ENCODE measurements at places on chromosomes 6 and 20.

- no peak for DNase-seq
Measured at GRCh38 chr6:108453601-108454185, 107.0 kb upstream of the FOXO3 start.

GRCh38 chr6:51720327-51720726, 367.1 kb downstream of the PKHD1 start:
- DNase-seq, result no peak

DNA sequence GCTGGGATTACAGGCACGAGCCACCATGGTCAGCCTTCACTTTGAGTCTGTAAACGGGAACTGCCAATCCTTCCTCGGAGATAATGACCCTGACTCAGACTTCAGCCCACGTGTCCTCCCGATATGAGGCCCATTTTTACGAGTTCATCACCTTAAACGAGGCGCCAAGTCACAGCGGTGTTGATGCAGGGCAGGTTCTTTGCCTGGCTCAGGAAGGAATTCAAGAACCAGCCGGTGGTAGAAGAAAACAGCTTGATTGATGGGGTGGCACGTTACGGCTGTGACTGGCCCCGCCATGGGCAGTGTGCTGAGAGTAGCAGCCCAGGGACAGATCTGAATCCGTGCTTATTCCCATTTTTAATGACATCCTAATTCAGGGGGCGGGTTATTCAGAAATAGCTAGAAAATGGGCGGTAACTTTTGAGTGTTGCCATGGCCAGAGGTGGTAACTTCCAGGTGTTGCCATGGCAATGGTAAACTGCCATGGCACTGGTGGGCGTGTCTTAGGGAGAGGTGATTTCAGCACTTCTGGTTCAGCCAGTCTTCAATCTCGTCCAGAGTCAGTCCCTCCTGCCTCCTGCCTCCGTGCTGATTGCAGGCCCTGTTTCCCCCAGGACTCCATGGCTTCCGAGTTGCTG, 9.1 kb upstream of the MAP1LC3A start:
- DNase-seq, result no peak

DNA sequence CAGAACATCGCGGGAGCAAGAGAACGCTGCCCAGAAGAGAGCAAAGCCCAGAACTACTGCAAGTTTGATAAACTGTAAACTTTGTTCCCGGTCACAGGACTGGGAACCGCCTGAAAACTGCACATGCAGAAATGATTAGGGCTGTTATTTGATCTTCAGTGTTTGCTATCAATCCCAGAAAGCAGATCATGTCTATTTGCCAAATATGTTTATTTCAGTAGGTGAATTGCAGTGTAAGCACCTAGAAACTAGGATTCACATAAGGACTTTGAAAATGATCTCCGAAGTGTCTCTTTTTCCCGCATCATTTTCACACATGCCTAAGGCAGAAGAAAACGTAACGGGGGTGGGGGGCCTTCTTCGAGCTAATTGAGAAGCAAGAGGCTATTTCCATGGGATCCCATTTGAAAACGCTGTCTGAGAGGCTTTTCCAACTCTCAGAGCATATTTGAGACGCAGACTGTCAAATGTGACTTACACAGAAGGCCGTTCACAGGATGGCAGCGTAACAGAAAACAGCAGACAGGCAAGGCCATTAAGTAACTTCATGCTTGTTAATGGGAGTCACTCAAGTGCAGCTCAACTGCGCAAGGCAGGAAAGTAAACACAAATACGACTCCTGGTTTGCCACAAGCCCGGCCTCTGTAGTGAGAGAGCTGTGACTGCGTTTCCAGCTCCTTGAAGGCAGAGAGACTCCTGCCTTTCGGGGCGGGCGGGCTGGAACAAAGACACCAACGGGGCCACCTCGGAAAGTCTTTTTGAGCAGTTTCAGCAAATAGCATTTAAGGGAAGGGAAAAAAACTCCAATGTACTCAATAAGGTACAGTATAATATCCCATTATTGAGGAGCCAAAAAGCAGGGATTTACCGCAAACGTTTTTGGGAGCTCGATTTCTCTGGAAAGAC, 144.7 kb upstream of the ZNF217 start:
- DNase-seq, result no peak

GRCh38 chr6:86477500-86478148, 459.7 kb upstream of the HTR1E start:
- DNase-seq, result no peak

DNA sequence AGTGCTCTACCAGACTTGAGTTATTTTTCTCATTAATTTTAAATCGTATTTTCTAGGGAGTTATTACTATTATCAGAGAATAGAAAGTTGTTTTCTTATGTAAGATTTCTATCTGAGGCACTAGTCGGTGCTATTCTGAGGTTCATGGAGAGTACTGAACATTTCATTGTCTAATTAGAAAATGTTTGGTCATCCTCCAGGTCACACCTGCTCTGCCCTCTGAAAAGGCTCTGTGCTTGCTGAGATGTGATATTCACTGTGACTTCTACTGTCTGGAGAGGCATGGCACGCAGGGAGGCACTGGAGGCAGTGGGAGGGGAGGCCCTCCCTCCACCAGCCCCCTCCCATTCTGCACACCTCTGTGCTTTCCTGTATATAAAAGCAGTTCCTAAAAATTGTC, 3.0 kb downstream of the SYNDIG1 start:
- DNase-seq, result no peak

GRCh38 chr6:81126150-81126549, 626.3 kb downstream of the TENT5A start:
- DNase-seq, result no peak

DNA sequence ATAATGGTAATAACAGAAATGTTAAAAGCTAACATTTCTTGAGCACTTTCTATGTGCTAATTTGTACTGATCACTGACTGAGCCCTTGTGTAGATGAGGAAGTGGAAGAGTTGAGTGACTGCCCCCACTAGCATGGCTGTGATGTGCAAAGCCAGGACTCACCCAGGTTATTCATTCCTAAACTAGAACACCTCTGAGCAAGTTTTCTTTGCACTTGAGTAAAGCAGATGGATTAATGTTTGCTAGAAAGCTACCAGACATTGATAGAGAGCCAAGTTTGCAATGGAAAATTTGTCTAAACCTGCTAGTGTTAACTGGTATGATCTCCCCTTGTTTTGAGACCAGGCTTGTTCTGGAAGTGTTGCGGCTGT, 467.4 kb upstream of the PLCB4 start:
- DNase-seq, result no peak

GRCh38 chr6:16224409-16224808, 14.0 kb upstream of the GMPR start:
- no peak for DNase-seq

- no peak for DNase-seq
Measured at GRCh38 chr6:45569210-45569945, 191.6 kb upstream of the SUPT3H start.

DNA sequence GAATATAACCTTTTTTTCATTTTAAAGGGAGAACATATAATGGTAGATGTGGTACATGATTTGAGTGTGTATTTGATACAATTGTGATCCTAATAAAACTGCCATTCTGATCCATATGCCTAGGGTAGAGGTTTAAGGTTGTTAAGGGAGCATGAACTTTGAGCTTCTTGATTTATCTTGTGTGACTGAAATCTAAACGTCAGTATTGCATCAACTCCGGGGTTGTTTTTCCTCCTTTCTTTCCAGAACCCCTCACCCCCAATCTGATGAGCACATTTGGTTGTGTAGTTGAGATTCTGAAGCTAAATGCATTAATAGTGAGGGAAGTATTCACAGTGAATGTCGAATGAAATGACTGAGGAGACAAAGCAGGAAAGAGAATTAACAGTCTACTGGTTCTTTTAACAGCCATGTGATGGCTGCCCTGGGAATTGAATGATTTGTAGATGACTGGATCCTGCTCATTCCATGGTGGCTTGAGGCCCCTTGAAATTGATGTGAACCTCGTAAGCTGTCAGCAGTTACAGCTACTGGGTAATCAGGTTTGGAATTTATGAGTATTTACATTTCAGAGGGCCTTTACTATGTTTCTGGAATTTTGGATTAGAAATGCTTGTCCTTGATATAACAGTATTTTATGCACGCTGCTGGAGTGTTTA, 44.8 kb downstream of the FARS2 start:
- DNase-seq, result no peak

- DNase-seq, result no peak
Measured at GRCh38 chr6:49782725-49783124, 4.4 kb downstream of the PGK2 start.

GRCh38 chr20:23636182-23636907, 1.4 kb downstream of the CST3 start:
- no peak for DNase-seq

- no peak for DNase-seq
Measured at GRCh38 chr6:5050009-5050408, 35.1 kb upstream of the PPP1R3G start.

- no peak for DNase-seq
Measured at GRCh38 chr6:135261872-135262725, 81.0 kb downstream of the MYB start.

DNA sequence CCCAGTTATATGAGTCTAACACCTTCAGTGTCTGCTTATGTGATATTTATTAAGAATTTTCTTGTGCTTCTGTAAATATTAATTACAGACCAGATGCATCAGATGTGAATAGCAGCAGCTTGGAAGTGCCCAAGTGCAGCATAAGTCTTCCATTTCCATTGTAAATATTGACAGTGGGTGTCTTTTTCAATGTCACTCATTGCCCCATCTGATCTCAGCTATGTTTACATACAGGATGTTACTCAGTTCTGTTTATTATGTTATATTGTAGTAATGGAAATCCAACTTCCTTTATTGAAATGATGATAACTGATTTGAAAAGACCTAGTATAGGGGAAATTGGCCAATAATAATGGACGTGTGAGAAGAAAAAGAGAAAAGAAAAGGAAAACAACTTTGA, 296.7 kb downstream of the SAMD5 start:
- DNase-seq, result no peak

DNA sequence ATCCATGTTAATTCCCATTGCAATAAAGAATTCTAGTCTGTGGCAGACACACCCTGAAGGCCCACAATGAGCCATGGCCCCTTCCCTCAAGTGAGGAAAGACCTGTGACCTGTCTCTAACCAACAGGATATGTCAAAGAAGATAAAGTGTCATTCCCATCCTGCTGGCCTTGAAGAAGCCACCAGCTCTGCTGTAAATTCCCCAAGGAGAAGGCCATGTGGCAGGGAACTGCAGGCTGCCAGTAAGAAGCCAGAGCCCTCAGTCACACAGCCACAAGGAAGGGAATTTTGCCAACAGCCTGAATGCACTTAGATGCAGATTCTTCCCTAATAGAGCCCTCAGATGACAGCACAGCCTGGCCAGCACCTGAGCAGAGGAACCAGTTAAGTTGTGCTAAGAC, 24.8 kb downstream of the VIP start:
- DNase-seq, result no peak

DNA sequence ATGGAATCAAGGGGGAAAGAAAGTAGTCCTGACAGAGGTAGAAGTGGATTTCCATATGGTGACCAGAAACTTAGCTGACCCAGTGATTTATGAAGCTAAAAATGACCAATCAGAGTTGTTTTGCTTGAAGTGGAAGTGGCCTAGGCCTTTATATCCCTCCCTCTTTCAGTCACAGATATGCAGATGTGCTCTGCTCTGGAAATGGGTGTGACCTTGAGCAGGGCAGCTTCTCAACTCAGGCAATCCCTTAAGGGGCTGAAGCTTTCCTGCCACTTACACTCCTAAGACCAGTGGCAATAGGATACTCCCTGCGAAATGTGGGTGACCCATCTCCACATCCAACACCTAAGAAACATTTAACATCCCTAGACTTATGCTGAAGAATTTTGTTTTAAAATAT, 256.6 kb downstream of the EYS start:
- DNase-seq, result no peak

GRCh38 chr6:20203561-20204511, 8.4 kb downstream of the MBOAT1 start:
- no peak for DNase-seq

- no peak for DNase-seq
Measured at GRCh38 chr6:138088326-138088762, 18.9 kb downstream of the PERP start.

DNA sequence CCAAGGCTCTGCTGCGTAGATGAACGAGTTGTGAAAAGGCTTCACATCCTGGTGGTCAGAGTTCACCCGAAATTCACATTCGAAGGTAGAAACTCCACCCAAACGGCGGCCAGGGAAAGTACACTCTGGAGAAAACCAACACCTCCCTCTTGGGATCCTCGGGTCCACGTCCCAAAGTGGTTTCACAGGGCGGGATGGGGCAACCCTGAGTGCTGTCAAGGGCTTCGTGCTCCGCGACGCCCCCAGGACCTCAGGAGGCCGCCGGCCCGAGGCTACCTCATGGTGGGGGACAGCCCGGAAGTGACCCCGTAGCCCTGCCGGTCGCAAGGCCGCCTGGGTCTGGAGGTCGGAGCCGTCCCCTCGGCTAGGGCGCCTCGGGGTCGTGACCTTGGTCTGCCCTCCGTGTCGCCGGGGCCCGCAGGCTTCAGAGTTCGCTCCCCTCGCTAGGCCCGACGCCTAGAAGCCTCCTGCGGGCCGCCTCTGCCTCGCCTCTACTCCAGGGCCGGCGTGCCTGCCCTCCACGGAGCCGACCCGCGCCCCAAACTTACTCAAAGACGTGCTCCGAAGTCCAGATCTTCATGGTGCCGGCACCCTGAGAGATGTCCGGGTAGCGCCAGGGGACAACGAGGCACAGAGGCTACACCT, at the start of gene PRELID3B:
TSS of gene PRELID3B (minus strand) at position 636 of the 645 bp plus-strand sequence. CDS start at position 580, 56 bp downstream.
- DNase-seq, result no peak

DNA sequence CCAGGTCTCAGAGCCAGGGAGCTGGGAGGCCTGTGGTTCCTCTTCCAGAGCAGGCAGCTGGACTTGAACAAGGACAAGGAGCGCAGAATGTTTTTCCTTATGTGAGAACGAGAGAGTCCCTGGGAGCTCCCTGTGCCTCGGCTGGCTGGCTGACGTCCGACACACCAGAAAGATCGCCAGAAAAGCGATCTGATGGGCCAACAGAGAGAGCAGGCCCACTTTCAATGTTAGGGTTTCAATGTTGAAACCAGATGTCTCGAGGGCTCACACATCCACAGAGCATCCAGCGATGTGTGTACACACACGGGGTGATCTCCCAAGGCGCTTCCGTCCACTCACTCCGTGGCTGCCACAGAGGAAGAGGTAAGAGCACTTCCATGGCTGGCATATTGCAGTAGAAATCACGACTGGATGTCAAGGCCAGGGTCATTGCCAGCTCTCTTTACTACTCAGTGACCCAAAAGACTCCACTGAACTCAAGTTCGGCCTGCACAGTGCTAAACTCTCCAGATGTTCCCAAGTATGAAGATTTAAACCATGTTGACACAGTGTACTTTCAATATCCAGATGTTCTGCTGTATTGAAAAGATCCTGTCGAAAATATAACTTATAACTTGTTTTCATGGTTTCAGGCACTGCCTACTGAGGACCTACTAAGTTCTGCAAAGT, 70.8 kb upstream of the FOXC1 start:
- DNase-seq, result no peak

DNA sequence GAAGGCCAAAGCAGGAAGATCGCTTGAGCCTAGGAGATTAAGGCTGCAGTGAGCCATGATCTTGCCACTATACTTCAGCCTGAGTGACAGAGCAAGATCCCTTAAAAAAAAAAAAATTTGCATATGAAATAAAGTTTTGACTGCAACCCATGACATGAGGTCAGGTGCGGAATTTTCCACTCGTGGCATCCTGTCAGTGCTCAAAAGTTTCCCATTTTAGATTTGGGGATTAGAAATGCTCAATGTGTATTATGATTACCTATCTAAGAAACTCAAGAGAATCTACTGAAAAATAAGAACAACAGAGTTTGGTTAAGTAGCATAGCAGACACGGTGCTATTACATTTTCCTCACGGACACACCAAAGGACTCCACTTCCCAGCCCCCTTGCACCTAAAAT, 11.7 kb downstream of the SLC23A2 start:
- DNase-seq, result no peak

Measured in T-helper 1 cell (primary cell).